ENCODE measurements at places on chromosomes 4 and X.

GRCh38 chr4:145481942-145482208, 222 bp downstream of the SMAD1 start:
- DNase-seq, result no peak

GRCh38 chrX:116238567-116239255, 68.2 kb downstream of the AGTR2 start:
- DNase-seq, result no peak

- peak; percentile 92 for DNase-seq
Measured at GRCh38 chr4:153514001-153514526, 47.9 kb downstream of the TMEM131L start.

DNA sequence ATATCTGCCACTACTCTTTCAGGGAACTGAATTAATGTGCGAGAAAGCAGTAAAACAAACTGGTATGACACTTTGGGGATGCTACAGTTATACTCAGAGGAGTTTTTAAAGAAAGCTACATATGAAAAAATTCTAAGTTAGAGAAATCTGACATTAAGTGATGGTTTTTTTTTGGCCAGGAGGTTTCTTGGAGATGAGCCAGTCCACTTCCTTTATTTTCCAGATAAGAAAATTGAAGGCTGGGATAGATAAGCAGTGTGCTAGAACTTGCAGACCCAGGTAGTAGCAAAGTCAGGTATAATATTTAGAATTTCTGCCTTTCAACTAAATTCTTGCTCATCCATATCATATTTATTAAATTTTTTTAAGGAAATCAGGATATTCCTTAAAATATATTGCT, 106.8 kb downstream of the FAT4 start:
- no peak for DNase-seq

DNA sequence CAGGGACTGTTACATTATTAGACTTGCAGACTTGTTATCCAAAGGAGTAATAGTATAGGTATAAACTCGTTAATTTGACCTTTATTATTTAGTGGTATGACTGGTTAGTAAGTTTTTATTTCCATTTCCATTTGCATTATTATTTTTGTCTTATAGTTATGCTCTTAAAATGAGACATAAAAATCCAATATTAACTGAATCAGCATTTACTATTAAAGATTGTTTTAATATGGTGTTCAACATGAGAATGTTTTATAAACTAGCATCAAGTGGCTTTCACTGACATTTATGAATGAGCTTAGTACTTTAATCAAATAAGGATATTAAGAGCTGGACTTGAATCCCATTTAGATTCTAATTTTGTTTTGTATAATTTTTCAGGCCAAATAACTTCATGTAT, 228.1 kb upstream of the HAND2 start:
- DNase-seq, result no peak

GRCh38 chr4:1632109-1633104, 51.7 kb downstream of the FAM53A start:
- no peak for DNase-seq
